ENCODE measurements at places on chromosomes 6 and 20.

GRCh38 chr6:166834049-166834448 lies 122.3 kb downstream of the RNASET2 start:
- DNase-seq, result no peak

DNA sequence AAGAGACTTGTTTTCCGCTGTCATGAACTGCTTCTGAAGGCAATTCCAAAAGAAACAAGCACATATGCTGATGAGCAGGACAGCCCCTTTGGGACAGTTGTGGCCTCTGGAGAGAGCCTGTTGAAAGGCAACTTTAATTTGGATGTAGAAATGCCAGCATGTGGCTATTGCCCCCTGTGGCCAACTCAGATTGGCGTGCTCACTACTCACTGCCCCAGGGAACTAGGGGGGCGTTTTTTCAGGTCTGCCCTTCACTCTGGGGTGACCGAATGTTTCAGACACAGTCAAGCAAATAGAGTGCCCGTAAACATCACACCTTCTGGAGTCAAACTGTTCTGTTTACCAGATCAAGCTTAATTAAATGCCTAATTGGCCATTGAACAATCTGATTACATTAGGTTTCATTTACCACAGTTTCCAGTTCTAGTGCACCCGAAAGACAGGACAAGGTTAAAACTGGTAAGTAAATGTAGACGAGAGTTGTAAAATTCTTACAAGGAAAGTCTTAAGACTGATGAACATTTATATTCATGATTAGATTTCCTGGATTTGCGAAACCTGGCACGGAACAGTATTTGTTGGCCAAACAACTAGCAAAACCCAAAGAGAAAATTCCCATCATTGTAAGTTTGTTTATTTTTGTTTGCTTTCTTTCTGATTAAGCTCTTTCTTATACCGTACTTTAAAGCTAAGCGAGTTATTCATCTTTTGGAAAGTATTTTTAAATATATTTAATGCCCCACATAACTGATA lies 75.9 kb upstream of the SYNJ2 start:
- no peak for DNase-seq

DNA sequence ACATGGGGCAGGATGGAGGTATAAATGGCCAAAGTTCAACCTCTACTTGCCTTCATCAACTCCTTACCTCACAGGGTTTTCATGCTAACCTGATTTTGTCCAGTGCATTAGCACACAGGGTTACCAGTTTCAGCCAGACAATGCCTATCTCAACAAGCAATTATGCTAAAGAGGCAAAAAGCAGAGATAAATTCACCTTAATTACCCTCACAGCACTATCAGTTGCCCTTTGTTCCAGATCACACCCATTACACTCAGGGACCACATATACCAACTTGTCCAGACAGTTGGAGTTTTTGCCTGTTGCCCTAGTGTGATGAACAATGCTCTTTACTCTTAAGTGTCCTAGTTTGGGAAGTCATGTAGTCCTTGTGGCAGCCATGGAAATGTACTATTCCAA lies 174.5 kb upstream of the MOCS1 start:
- DNase-seq, result no peak

GRCh38 chr6:35260591-35261570 lies 1.3 kb downstream of the ZNF76 start:
- DNase-seq, result no peak

GRCh38 chr6:51626391-51626790 lies 461.0 kb downstream of the PKHD1 start:
- no peak for DNase-seq

DNA sequence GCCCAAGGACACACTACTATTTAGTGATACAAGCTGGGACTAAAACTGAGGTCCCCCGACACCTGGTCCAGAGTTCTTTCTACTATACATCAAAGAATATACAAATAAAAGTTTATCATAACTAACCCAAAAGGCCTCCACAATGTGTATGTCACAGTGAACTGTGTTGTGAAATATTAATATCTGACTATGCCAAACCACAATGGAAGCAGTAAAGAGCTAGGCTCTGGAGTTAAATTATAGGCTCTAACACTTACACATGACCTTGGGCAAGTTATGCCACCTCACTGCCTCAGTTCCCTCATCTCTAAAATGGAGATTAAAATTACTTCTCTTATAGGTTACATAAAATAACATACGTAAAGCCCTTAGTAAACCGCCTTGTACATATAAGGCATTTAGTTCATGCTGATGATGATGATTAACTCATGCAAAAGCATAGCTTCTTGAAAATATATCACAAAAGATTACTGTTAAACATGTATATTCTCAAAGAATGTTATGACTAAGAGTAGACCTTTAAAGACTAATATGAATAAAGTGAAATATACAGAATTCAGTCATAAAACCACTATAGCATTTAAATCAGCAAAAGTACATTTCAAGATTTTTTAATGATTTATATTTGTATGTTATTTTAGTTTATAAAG lies 5.7 kb downstream of the SUPT3H start:
- DNase-seq, result no peak

DNA sequence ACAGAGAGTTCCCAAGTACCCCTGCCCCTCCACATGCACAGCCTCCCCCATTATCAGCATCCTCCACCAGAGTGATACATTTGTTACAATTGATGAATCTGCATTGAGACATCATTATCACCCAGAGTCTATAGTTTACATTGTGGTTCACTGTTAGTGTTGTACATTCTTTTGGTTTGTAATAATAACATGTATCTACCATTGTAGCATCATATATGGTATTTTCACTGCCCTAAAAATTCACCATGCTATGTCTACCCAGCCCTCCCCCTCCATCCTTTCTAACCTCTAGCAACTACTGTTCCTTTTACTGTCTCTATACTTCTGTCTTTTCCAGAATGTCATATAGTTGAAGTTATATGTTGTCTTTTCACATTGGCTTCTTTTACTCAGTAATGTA lies 273.9 kb upstream of the RNF217 start:
- DNase-seq, result no peak

DNA sequence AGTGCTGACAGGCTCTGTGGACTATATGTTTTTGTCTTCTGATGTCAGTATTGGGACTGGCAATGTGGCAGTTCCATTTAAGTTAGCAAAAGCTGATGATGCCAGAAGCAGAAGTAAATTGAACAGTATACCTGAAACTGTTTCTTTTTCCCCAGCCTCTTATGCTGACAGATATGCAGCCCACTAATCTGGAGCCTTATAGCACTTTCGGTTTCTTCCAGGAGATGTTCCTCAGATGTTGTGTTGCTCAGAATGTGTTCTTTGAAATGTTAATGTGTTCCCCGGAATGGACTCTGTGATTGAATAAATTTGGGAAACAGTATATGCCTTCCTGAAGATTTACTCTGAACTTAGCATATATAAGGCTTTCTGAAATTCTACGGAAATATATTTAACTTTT lies 80.7 kb upstream of the MRAP2 start:
- no peak for DNase-seq
